T-helper 17 cell (primary cell): ENCODE measurements at places on chromosomes 1 and 21. TPM values are rescaled to one million over a fixed set of nuclear protein-coding genes. Genes with fewer than 3 reads are reported as not detected.

DNA sequence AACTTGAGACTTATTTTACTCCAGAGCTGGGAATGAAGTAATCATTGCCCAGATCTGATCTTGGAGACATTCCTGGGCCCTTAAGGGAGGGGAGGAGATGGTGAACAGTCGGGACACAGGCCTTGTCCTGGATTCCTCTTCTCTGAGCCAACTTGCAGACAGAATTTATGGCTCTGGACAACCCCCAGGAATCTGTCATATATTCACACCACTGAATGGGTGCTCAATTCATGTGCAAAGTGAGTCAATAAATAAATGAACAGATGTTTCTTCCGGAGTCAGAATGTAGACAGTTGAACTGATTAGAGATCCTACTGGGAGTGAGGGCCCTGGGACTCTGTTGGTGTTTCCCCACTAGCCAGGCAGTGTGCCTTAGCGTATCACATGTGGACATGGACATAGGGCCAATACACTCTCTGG lies 2.6 kb downstream of the TUFT1 start:
- no peak for DNase-seq
- peaks cover 8% of the 10 kb centered on the region for H3K27me3 ChIP-seq
- H3K4me3 ChIP-seq, result no peak overlapping the region
- no peak overlapping the region for H3K27ac ChIP-seq
- peaks cover 27% of the 10 kb centered on the region for H3K4me1 ChIP-seq

- H3K27me3 ChIP-seq, result no peaks in the 10 kb centered on the region
- H3K36me3 ChIP-seq, result no peaks in the 10 kb centered on the region
- no peak overlapping the region for H3K4me3 ChIP-seq
- H3K27ac ChIP-seq, result peak overlapping the region; percentile 51
- peaks cover 39% of the 10 kb centered on the region for H3K4me1 ChIP-seq
- no peak for DNase-seq
Observed at GRCh38 chr1:6819246-6820040, 34.2 kb downstream of the CAMTA1 start.

GRCh38 chr1:234656070-234656895 lies 46.3 kb upstream of the IRF2BP2 start:
- no peak overlapping the region for H3K4me3 ChIP-seq
- no peaks in the 10 kb centered on the region for H3K27me3 ChIP-seq
- no peak for DNase-seq
- peaks cover 6% of the 10 kb centered on the region for H3K4me1 ChIP-seq
- H3K36me3 ChIP-seq, result no peaks in the 10 kb centered on the region

DNA sequence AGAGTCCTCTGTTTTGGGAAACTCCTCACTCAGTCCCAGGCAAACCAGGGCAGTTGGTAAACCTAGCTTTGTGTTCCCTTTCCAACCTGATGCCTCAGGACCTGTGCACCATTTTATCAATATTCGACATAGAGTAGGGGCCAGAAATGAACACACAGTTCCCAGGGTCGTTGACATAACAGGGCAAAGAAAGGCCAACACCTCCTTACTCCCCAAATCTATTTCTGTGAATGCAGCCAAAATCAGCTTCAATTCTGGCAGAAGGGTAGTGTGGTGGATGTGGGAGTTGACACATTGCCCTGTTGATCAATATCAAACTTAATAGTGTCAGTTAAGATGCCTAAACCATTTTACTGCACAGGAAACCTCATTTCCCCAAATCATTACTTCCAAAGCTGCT lies 104.6 kb upstream of the SPATA6 start:
- H3K4me3 ChIP-seq, result no peak overlapping the region
- H3K27ac ChIP-seq, result no peak overlapping the region
- peaks cover 2% of the 10 kb centered on the region for H3K36me3 ChIP-seq
- peaks cover 36% of the 10 kb centered on the region for H3K27me3 ChIP-seq
- peaks cover 6% of the 10 kb centered on the region for H3K4me1 ChIP-seq
- DNase-seq, result no peak

GRCh38 chr1:235640580-235640979 lies 9.0 kb downstream of the GNG4 start:
- H3K4me1 ChIP-seq, result peaks cover 26% of the 10 kb centered on the region
- H3K4me3 ChIP-seq, result no peak overlapping the region
- H3K36me3 ChIP-seq, result peaks cover 2% of the 10 kb centered on the region
- peaks cover 16% of the 10 kb centered on the region for H3K27me3 ChIP-seq
- H3K27ac ChIP-seq, result peak overlapping the region; percentile 95

DNA sequence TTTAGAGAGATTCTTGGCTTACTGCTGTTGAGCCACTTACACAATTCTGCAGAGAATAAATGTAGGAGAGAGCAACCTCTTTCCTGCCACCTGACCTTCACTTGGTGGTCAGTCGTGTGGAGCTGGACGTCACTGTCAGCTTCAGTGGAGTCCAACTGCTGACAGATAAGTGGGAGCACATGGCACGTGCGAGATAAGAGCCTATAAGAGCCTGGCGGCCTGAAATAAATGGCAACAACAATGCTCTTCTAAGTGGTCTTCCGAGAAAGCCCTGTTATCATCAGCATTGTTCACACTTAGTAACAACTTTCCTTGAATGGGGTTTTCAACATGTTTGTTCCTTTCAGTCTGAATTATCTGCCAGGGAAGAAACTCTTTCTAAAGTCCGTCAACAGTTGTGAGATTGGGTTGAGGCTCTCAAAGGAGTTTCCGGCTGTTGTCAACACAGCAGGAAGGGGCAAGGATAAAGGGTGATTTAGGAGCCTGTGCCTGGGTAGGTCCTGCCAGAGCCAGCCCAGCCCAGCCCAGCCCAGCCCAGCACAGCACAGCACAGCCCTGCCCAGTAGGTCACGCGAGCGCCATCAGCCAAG lies 57.2 kb upstream of the RUNX1 start:
- peaks cover 8% of the 10 kb centered on the region for H3K27me3 ChIP-seq
- no peaks in the 10 kb centered on the region for H3K36me3 ChIP-seq
- no peak overlapping the region for H3K4me3 ChIP-seq
- H3K4me1 ChIP-seq, result no peaks in the 10 kb centered on the region

- H3K27me3 ChIP-seq, result peaks cover 35% of the 10 kb centered on the region
- no peak for DNase-seq
- H3K27ac ChIP-seq, result no peak overlapping the region
- H3K4me1 ChIP-seq, result no peaks in the 10 kb centered on the region
Observed at GRCh38 chr1:92797297-92797696, 12.4 kb upstream of the EVI5 start.

DNA sequence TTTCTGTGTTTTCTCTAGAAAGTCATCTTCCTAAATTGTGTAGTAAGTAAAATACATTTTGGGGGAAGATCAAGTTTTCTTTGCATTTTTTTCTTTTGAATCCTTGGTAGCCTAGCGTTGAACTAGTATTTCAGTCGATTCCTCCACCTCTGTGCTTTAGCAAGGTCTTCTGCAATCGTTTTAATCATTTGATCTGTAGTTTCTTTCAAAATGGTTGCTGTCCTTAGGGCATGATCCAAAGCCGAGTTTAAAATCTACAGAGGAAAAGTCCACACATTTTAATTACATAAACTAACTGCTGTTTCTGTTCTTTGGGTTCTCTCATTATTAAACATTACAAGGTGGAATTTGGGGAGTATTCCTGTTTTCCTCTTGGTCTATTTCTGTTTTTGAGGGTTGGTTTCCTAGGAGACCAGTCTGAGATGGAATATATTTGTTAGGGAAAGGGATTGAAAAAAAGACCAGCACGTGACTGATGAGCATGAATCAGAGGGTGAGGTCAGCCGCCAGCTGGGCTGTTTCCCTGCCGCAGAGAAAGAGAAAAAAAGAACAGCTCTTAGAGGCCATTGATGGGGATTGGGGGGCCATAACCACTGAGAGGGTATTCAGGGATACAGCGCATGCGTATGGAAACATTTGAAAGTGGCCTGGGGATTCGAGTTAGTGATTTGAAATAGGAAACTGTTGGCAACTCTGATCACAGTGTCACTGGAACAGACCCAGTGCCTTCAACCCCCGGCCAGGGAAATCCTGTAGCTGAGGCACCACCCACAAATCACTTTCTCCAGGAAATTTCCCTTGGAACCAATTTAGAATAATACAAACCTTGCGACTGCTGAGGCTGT lies 40.6 kb downstream of the AKNAD1 start:
- DNase-seq, result no peak
- H3K4me3 ChIP-seq, result no peak overlapping the region
- H3K4me1 ChIP-seq, result no peaks in the 10 kb centered on the region
- H3K36me3 ChIP-seq, result no peaks in the 10 kb centered on the region
- peaks cover 11% of the 10 kb centered on the region for H3K27me3 ChIP-seq

GRCh38 chr1:229620876-229621275 lies 5.0 kb downstream of the TAF5L start:
- no peak overlapping the region for H3K4me3 ChIP-seq
- H3K36me3 ChIP-seq, result peaks cover 3% of the 10 kb centered on the region
- H3K4me1 ChIP-seq, result peaks cover 37% of the 10 kb centered on the region
- DNase-seq, result no peak
- no peak overlapping the region for H3K27ac ChIP-seq
- H3K27me3 ChIP-seq, result no peaks in the 10 kb centered on the region

GRCh38 chr1:64263856-64264255 lies 60.4 kb downstream of the UBE2U start:
- no peak overlapping the region for H3K27ac ChIP-seq
- peaks cover 2% of the 10 kb centered on the region for H3K36me3 ChIP-seq
- DNase-seq, result no peak
- H3K4me1 ChIP-seq, result peaks cover 4% of the 10 kb centered on the region
- peaks cover 68% of the 10 kb centered on the region for H3K27me3 ChIP-seq

DNA sequence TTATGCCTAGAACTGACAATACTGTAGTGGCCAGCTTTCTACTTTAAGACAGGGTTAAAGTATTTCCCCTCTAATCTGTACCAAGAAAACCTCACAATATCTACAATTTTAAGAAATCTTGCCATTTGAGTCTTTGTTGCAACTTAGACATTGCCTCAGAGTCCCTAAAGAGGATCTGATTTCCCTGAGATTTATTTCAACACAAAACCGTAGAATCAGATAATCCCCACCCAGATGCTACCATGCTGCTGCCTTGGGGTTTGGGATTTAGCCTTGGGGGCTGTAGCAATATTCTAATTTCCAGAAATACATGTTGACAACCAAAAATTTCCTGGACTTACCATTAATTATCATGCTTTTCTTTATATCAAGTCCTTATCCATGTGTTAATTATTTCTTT lies 50.3 kb upstream of the DENND1B start:
- no peaks in the 10 kb centered on the region for H3K4me1 ChIP-seq
- H3K27ac ChIP-seq, result no peak overlapping the region
- no peak for DNase-seq
- H3K4me3 ChIP-seq, result no peak overlapping the region
- H3K27me3 ChIP-seq, result peaks cover 5% of the 10 kb centered on the region
- H3K36me3 ChIP-seq, result peaks cover 4% of the 10 kb centered on the region

- peaks cover 31% of the 10 kb centered on the region for H3K4me1 ChIP-seq
- no peak for DNase-seq
- no peak overlapping the region for H3K27ac ChIP-seq
- no peaks in the 10 kb centered on the region for H3K36me3 ChIP-seq
Observed at GRCh38 chr21:39386194-39386593, 37.3 kb upstream of the HMGN1 start.

DNA sequence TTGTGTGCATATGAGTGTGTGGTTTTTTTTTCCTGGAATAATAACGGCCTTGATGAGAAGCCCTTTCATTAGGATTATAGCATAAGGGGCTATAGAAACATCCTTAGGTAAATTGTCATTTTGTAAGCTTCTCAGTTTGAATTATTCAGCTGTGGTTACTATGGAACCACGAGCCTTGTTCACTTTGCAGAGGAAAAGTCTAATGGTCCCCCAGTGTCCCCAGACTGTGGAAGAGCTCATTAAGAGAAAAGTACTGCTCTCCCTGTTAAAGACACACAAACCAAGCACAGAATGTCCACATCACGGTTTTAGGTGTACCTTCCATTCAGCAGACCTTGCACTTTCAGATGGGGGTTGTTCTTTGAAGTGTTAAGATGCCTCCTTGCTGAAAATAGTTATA lies 199.3 kb upstream of the DEPDC1 start:
- no peaks in the 10 kb centered on the region for H3K27me3 ChIP-seq
- H3K36me3 ChIP-seq, result peaks cover 1% of the 10 kb centered on the region
- DNase-seq, result no peak
- H3K4me3 ChIP-seq, result no peak overlapping the region
- no peaks in the 10 kb centered on the region for H3K4me1 ChIP-seq

DNA sequence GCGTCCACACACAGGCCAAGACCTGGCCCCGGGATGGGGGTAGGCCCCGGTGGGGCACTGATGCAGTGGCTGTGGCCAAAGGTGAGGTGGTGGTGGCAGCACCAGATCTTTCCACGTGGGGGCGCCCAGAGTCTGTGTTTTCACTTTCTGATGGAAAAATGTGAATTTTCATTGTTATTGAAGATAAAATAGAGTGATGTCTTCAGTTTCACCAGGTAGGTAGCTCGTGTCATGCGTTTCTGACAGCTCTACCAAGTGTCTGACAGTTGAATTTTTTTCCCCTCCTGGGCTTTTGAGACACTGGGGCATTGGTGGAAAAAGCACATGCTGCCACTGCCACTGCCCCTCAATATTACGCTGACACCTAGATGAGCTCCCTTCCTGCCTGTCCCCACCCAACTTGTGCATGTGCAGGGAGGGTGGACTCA lies 40.0 kb upstream of the MAGOH start:
- H3K27ac ChIP-seq, result peak overlapping the region; percentile 83
- H3K36me3 ChIP-seq, result peaks cover 2% of the 10 kb centered on the region
- H3K4me1 ChIP-seq, result peaks cover 2% of the 10 kb centered on the region

Gene SLC66A1
- total RNA-seq, result 3.9 TPM

Gene NHLH2
- not detected for total RNA-seq

Gene LMX1A
- total RNA-seq, result not detected
